ENCODE measurements at places on chromosomes 4 and X.

- DNase-seq = no peak
These were observed 162.3 kb downstream of the CPEB2 start for GRCh38 chr4:15164571-15164970.

DNA sequence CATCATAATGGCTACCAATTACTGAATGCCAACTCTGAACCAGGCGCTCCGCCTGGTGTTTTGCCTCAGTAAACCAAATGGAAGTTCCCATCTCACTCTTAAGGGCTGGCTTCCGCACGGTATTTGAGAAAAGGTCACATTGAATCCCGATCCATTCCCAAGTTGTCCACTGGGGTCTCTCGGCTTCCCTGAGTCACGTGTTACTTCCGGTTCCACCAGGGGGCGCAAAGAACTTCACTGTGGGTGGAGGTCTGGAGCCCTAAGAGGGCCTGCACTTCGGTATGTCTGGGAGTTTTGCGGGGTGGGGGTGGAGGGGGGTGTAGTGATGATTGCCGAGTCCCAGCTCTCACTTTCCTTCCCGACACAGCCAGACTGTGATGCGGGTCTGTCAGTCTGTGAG lies 13.4 kb upstream of the NHS start:
- no peak for DNase-seq

- DNase-seq = no peak
These were observed 27.1 kb upstream of the SLC25A6 start for GRCh38 chrX:1418901-1419544.

DNA sequence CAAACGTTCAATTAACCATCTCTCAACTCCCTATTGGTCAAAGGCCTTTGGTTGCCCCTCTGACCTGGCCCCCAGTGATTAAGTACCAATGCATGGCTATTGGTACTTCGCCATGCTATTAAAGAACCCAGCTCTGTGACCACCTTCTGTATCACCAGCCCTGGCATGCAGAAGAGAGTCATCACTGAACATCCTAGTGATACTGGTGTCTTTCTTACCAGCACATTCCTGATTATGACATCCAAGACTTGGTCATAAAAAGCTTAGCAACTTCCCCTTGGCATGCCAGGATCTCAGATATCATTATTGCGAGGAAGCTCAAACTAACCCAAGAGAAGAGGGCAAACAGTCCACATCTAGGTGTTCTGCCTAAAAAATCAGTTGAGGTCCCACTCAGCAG lies 122.3 kb upstream of the OTUD4 start:
- no peak for DNase-seq

DNA sequence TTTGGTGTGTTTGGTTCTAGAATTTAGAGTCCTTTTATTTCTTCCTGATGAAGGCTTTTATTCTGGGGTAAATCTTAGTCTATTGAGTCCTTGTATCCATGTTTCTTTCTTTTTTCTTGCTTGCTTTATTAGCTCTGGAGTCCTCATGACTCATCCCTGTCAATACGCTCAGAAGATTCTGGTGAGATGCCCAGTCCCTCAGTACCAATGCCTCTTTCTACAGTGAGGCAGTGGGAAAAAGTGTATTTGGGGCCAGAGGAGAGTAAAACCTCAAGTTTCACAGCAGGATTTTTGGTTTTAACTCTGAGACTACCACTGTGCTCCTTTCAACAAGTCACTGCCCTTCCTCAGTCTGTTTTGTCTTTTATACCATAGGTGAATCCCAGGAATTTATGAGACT lies 368.0 kb downstream of the GBA3 start:
- no peak for DNase-seq

DNA sequence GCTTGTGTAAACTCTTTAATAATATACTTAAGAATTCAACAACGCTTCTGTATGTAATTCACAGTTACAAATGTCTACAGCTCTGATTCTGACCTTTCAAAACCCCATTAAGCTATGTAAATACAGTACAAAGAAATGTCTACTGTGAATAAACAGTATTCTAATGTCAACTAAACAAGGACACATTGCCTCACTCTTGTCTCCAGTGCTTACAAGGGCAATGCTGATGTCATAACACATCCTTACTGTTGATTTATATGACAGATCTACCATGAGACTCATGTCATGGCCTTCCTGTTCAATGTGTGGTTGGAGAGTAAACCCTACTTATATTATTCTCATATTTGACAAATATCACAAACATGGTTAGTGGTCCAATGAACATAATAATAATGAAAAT lies 256.1 kb upstream of the ADGRL3 start:
- DNase-seq = no peak

DNA sequence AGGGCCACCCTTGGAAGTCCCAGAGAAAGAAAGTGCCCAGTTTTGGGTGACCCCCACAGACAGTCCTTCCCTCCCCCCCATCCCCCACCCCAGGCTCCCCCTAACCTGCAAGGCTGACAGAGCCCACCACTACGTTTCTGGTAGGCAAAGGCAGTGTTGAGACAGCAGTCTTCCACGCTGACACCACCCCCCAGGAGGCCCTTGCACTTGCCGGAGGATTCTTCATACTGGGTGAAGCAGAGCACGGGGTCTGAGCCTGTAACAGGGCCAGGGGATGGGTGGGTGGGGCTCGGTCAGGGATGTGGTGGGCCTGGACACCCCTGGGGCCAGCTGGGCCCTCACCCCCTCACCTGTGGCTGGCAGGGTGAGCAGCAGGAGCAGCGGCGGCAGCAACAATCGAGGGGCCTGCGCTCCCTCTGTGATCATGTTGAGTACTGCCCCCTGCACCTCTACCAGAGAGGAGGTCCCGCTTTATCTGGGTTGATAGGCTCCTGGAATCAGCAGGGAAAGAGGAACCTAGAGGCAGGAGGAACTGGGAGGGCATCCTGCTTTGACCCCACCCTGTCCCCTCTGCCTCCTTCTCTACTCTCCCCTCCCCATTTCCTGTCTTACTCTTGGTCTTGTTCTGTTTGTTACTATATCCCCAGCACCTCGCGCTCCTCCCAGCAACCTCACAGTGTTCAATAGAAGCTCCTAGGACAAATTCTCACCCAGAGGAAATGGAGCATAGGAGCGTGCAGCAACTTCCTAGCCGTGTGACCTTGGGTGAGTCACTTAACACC lies at the start of gene CFP:
Gene CFP, minus strand, starts transcription at position 512 of the 782 bp plus-strand sequence. Its CDS starts 86 bp downstream, at position 426.
- no peak for DNase-seq

DNA sequence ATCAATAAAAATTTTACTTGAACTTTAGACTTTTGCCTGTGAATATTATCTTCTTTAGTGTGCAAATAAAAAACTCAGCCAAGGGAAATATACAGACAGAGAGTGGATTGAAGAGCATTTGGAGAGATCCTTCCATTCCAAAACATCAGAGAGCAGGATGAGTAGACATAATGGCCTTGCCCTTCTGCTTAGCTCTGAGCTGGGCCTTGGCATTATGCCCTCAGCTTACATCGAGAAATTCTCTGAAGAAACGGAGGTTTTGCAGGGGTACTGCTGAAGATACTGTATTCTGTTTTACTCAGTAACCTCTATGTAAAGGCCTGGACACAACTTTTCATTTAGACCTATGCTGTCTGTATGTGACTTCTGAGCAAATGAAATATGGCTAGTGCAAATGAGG lies 317.4 kb downstream of the STIM2 start:
- DNase-seq = no peak

DNA sequence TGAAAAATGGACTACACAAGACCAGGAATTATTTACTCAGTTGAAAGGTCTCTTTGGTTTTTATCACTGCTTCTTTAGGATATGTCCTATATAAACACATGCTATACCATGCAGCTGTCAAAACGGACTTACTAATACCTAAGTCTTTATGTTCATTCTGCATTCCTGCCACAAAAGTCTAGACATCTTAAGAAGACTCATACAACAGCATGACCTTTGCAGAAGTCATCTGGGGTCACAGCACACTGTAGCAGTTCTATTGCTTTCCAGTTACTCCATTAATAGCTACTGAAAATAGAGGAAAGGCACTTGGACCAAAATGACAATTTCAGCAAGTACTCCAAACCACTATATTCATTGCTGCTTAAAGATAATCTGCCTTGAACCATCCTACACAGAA lies 53.2 kb downstream of the DDX60 start:
- DNase-seq = no peak

DNA sequence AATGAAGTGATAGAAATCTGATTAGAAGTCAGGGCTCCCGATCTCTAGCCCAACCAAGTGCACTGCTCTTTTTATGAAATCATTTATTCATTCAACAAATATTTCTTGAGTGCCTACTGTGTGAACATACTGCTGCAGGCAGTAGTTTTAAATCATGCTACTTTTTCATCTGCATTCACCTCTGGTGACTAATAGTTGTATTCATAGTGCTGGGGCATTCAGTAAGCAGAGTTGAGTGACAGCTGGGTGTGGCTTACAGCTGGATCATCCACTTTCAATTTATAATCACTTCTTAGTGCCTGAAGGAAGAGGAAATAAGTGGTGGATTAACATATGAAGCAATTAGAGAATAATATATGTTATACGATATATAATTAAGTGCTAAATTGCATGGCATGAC lies 94.1 kb upstream of the HPRT1 start:
- DNase-seq = no peak

GRCh38 chr4:147769386-147769785 lies 37.5 kb downstream of the ARHGAP10 start:
- DNase-seq = no peak

DNA sequence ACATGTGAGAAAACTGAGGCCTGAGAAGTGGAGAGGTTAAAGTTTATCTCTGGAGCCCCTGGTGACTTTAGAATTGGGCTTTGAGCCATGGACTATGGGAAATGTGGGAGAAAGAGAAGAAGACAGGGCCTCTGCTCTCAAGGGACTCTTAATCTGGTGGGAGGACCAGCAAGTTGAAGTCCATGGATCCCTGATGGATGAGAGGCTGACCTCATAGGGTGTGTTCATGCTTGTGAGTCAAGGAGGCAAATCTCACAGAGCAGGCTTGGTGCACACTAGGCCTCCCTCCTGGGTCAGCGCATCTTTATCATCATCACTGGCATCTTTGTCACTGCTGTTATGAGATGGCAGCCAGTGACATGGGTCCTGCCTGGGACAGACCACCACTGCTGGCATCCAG lies 211.9 kb downstream of the AFAP1 start:
- DNase-seq = no peak

GRCh38 chr4:185903205-185903604 lies 91.2 kb upstream of the SORBS2 start:
- no peak for DNase-seq

- no peak for DNase-seq
These were observed 211.4 kb downstream of the FMR1NB start for GRCh38 chrX:148192547-148192946.

GRCh38 chr4:84403656-84404055 lies 95.4 kb downstream of the NKX6-1 start:
- no peak for DNase-seq

DNA sequence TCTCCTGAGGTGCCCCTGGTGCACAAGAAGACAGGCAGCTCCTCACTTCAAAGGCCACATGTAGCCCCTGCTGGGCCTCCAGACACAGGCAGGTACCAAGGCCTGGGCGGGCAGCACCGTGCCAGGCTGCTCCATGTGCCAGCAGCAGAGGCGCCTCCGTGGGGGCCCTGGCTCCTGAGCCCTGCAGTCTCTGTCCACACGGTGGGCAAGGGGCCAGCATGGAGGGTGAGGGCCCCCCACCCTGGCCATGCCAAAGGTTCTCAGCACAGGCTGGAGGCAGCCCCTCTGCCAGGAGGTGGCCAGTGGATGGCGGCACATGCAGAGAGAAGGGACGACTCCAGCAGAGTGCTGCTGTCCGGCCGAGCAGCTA lies 72.6 kb downstream of the FAM53A start:
- no peak for DNase-seq

- no peak for DNase-seq
These were observed 33.8 kb upstream of the EGFL6 start for GRCh38 chrX:13535376-13536165.

- DNase-seq = no peak
These were observed 3.5 kb downstream of the TMSB4X start for GRCh38 chrX:12978205-12979025.

DNA sequence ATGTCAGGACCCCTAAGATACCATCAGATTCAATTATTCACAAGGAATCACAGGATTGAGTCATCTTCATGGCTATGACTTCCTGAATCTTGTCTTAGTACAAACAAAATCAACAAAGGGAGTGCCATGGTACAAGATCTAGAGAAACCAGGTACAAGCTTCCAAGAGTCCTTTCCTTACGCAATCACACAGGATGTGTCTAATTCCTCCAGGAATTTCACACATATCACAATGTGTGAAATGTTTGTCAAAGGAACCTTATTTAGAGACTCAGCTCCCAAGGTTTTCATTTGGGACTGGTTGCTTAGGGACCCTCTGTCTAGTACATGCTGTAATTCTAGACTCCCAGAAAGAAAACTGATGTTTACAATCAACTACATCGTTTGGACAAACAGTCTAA lies 83.0 kb downstream of the MAB21L2 start:
- peak; percentile 38 for DNase-seq

GRCh38 chr4:20259707-20260106 lies 8.0 kb downstream of the SLIT2 start:
- no peak for DNase-seq

GRCh38 chr4:156583265-156583664 lies 388.3 kb downstream of the PDGFC start:
- no peak for DNase-seq

GRCh38 chr4:140866492-140867005 lies 110.4 kb upstream of the TBC1D9 start:
- DNase-seq = no peak

- no peak for DNase-seq
These were observed 19.1 kb downstream of the HAUS3 start for GRCh38 chr4:2222838-2223237.

DNA sequence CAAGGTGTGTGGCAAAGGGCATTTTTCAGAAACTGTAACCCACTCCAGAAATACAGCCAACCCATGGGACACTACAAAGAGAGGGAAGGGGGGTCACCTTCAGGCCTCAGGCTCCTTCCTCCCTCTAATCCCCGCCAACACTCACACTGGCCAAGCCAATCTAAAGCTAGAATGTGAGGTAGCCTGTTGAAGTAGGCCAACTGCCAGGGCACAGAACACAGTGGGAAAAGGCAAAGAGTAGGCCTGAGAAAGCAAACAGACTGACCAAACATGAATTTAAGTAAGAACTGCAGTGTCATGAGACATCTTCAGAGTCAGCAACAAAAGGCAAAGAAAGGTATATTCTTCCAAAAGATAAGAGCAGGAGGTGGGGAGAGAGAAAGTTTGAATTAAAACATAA lies 289.0 kb downstream of the HNRNPD start:
- no peak for DNase-seq

DNA sequence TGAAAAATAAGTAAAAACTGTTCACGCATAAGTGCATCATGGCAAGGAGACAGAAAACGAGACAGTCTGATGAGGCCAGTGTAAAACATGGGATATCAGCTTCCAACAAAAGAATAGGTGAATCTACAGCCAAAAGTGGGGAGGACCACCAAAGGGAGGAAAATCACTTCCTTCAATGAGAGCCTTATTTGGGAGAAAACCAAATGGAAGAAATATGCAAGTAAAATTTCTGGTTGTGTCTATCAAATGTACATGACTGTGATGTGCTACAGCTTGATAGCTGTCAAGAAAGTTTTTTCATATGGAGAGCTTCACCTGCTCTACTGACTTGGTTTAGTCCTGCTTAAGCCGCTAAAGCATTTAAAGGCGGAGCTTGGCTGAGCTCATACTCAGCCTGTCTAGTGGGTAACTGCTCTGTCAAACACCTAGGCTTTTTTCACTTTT lies 66.2 kb downstream of the MAGEA1 start:
- no peak for DNase-seq

- DNase-seq = no peak
These were observed 135.0 kb upstream of the IL15 start for GRCh38 chr4:141501395-141501794.
